HEK293T (cell line): ENCODE measurements at places on chromosomes 5 and 9.
A peak's percentile ranks its signal among the peaks of the same experiment; 100 is the strongest.

DNA sequence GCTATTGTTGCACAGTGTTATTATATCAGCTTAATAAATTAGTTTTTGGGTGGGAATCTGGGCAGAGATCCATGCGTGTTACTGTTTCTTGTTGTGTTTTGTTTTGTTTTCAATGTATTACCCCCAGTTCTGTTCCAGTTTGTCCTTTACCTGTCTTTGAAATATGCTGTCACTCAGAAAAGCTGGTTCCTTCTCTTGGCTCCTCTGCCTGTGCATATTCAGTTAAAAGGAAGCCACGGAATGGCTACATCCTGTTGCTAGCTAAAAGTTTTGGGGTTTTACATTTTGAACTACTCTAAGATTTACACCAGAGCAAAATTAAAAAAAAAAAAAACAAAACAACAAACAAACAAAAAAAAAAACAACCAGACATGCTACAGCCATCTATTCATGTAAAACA, 374.9 kb upstream of the RORB start:
- DNase-seq = no peak

DNA sequence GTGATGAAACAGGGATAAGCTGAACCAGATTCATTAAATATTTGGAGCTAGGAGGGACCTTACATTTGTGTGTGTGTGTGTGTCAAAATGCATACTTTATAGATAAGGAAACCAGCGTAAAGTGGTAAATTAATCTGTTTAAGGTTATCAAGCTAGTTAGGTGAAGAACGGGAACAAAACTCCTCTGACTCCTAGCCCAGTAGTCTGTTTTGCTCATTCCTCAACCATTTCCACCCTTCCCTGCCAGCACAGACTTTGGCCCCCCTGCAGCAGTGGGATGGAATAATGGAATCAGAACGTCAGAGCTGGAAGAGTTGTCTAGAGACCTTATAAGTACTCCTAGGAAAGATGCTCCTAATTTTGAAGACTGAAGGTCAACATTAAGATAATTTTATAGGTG, 6.5 kb downstream of the AGXT2 start:
- DNase-seq = no peak

DNA sequence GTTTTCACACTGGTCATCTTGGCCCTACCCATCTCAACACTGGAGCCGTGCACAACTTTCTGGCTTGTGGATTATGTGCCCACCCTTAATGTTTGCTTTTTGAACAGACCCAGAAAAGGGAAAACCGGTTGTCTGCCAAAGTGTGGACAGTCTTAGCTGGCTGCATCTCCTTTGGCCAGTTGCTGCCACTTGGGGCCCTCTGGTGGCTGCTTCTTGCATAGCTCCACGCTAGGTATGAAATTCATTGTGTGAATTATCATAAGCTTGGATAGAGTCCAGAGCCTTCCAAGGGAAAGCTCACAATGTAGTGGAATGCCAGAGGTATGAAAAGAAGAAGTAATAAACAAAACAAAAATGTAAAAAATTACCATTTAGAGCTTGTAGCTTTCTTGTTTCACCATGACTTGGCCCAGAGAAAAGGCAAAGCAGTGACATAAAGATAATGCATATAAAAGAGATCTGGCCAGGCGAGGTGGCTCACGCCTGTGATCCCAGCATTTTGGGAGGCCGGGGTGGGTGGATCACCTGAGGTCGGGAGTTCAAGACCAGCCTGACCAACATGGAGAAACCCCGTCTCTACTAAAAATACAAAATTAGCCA, 12.5 kb upstream of the SLC36A3 start:
- DNase-seq = peak; percentile 77

GRCh38 chr9:115109486-115109885, 8.5 kb downstream of the TNC start:
- DNase-seq = no peak

- DNase-seq = no peak
These were observed 41.6 kb downstream of the KIAA1191 start for GRCh38 chr5:176319827-176320554.

DNA sequence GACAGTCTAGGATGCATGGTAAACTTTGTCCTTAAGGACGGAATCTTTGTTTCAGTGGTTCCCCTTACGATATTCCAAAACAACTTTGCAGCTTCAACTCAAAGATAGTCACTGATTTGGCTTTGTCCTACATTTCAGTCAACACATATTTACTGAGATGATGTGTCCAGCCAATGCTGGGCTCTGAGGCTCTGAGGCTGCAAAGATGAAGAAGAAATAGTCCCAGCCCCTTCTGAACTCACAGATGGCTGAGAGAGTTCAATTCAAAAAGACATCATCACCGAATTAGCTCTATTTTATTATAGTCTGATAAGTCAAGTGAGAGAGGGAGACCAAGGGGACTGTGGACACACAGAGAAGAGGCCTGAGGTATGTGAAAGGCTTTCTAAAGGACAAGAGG, 544.0 kb downstream of the ACTL7B start:
- DNase-seq = no peak

DNA sequence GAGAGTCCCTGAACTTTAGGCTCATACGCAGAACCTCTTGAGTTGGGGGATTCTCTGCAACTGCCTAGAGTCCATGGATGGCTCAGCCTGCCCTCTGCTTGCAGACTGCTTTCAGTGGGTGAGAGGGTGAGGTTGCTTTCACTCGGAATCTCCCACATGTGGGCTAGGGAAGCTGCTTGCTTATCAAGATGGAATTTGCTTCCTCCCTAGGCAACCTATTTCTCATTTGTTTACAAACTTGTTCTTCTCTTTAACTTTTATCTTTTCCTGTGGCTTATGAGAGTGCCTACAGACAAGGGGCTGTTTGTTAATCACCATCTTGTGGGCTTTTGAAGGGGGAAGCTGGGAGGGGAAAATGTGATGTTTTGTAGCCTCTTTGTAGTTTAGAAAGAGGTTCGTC, 10.0 kb downstream of the TLE4 start:
- DNase-seq = no peak

GRCh38 chr5:178711572-178711971, 18.9 kb downstream of the ZNF354A start:
- no peak for DNase-seq

GRCh38 chr5:37717613-37718431, 122.0 kb downstream of the GDNF start:
- peak; percentile 76 for DNase-seq

GRCh38 chr9:17744786-17745185, 165.9 kb downstream of the SH3GL2 start:
- DNase-seq = peak; percentile 8

- peak; percentile 79 for DNase-seq
These were observed 31.6 kb downstream of the TNPO1 start for GRCh38 chr5:72847989-72848473.

GRCh38 chr5:53397845-53398244, 82.6 kb upstream of the FST start:
- no peak for DNase-seq

- DNase-seq = no peak
These were observed 118.8 kb downstream of the SLC12A2 start for GRCh38 chr5:128202320-128202719.

DNA sequence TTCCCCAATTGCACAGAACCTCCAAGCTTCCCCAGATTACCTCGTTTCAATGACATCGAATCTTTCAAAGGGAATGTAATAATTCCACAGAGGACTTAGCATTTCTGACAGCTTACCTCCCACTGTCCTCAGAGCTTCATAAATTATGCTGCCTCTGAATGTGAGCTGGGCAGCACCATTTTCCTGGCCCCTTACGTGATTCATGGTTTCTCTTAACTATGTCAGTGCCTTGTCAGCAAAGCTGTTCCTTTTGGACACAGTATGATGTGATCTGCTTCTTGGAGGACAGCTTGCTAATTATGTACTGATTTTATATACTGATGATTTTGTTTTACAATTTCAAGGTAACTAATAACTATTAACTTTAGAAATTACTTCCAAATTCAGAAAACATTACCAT, 27.7 kb upstream of the SSBP2 start:
- no peak for DNase-seq

- DNase-seq = no peak
These were observed 513.6 kb downstream of the HINT1 start for GRCh38 chr5:130651440-130651839.

GRCh38 chr5:50447941-50448340, 6.9 kb upstream of the EMB start:
- no peak for DNase-seq

DNA sequence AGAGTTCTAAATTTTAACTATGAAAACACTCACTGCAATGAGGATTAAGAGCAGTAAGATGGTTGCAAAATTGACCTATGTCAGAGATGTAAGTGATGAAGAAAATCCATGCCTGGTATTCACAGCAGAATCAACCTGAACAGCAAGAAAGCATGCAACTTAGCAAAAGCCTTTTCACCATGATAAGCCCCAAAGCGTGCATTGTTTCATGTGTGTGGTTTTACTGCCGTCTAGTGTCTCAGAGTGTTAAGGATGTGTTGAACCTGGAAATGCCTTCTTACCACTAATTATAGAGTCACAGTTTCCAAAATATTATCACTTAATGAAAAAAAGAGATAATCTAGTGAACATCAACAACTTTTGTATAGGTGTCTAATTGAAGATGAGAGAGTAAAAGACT, 415.2 kb upstream of the TRPC7 start:
- DNase-seq = no peak

DNA sequence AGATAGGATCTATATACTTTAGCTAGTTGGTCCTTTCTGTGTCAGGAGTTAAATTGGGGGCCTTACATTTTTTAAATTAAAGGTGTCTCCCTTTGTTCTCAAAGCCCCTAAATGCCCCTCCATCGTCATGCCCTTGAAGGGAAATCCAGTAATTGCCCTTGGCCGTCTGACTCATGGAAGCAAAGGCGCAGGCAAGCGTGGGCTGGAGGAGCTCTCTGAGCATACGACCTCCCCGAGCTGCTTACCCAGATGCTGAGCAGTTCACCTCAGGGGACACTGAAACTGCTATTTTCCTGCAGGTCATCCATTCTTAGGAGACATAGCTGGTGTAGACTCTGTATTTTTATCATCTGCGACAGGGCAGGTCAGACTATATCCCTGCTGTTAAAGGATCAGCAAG, 23.0 kb downstream of the PCSK1 start:
- no peak for DNase-seq

DNA sequence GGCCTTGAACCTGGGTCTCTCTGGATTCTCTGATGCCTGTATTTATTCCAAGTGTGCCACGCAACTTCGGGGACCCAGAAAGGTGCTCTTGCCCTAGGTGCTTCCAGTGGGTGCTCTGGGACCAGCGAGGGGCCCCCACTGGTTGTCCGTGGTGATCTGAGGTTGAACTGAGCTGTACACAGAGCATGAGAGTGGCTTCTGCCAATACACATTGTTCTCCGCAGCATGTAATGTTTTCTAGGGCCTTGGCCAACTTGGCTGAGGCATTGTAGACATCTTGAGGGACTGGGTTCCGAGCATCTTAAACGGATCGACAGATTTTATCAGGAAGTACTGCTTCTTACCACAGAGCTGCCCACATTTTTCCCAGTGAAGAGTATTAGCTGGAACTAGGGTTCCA, 117.9 kb downstream of the MTX3 start:
- no peak for DNase-seq

DNA sequence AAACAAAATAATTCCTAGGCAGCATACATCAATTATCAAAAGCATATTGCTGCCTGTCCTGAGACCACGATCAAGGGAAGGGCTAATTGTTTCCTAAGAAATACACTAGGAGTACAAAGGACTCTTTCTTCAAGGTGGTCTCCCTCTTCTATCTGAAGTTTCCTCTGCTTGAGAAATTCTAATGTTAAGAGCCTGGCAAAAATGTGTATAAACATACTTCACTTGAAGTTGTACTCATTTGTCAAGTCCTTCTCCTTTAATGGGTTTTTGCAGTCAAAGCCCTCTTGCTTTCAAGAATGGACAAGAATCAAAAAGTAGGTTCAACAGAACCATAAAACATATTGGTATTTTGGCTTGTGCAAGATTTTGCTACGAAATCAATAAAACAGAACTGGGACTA, 31.1 kb downstream of the UBTD2 start:
- DNase-seq = no peak

DNA sequence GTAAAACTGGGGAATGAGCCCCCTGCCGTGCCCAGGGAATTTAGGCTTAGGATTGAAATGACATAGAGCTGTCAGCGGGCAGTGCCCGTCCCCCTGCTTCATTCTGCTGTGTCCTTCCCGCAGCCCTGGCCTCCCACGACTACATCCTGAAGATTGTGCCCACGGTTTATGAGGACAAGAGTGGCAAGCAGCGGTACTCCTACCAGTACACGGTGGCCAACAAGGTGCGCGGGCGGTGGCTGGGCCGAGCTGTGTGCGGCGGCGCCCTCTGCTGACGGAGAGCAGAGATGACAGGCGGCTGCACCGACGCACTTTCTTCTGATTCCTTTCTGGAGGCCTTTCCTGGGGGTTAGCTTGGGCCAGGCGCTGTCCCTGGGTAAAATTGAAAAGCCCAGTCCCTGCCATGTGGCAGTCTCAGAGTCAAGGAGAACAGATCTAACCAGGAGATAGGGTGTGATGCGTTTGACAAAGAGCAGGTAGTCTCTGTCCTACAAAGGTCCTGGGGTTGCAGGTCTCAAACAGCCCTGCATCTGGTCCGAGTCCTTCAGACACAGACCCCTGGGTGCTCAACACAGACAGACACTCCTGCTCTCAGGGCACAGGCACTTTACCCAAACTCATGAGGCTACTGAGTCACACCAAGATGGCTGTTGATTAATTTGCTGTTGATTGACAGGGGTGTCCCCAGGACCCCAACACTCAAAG, 26.8 kb upstream of the RPL26L1 start:
- DNase-seq = peak; percentile 89

DNA sequence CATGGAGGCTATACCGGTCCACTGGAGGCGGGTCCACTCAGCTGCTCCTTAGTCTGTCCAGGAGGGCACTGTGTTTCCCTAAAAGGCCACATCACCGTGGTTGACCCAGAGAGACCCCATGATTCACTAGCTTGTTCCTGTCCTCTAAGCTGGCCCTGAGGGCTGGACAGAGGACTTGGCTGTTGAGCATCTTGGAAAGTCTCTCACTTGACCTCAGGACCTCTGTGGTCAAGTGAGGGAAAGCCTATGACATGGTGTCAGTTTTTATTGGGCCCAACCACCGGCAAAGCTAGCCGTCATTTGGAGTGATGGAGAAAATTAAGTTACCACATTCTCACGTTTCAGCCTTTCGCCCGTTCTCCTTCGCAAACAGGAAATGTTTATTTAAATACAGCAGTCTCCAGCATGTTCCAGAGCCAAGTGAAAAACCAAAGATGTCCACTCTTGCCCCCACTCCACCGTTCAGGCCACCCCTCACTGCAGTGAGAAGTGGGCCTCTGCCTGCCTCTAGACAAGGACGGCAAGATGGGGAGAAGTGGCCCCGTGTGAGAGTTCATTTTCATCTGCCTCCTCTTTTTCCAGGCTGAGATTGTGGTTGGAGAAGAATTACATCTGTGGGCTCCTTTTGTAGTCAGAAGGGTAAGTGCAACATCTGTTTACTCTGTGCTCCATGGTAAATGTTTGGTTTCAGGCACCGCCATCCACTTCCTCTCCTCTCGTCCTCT, 4.4 kb downstream of the SLIT3 start:
- no peak for DNase-seq

DNA sequence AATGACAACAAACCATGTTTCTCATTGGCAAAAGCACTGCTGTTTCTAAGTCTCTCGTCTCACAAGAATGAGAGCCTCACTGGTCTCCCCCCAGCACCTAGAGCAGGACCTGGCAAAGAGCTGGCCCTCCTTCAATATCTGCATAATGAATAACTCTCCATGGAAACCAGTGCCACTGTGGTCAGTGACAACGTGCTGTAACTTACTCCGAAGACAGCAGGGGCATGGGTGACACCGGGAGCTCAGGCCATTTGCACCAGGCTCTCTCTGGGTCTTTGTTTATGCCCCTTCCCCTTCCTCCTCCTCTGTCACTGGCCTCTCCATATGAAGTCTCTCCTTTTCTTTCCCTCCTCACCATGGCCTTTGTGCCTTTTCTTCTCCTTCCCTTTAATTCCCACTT, 33.3 kb downstream of the TAS2R1 start:
- no peak for DNase-seq
